ENCODE measurements at places on chromosomes 13 and 19.
A peak's percentile ranks its signal among the peaks of the same experiment; 100 is the strongest.

- no peak for DNase-seq
Observed at GRCh38 chr13:39052944-39053343, 14.7 kb downstream of the NHLRC3 start.

GRCh38 chr13:84661718-84662117, 779.4 kb upstream of the SLITRK1 start:
- no peak for DNase-seq

GRCh38 chr19:58546019-58546530, 2.2 kb downstream of the TRIM28 start:
- DNase-seq: no peak

- no peak for DNase-seq
Observed at GRCh38 chr13:82898586-82898985, 983.7 kb downstream of the SLITRK1 start.

DNA sequence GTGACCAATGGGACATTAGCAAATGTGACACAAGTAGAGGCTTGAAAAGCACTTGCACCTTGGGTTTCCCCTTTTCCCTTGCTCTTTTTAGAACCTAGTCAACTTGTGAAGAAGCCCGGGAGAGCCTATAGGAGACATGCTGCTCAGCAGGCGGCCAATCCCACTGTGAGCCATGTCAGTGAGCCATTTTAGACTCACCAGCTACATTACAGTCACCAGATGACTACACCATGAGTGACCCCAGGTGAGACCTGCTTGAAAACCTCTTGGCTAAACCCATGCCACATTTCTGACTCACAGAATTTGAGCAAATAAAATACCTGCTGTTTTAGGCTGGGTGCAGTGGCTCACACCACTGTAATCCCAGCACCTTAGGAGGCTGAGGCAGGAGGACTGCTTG, 317.5 kb downstream of the KLF12 start:
- DNase-seq: no peak

DNA sequence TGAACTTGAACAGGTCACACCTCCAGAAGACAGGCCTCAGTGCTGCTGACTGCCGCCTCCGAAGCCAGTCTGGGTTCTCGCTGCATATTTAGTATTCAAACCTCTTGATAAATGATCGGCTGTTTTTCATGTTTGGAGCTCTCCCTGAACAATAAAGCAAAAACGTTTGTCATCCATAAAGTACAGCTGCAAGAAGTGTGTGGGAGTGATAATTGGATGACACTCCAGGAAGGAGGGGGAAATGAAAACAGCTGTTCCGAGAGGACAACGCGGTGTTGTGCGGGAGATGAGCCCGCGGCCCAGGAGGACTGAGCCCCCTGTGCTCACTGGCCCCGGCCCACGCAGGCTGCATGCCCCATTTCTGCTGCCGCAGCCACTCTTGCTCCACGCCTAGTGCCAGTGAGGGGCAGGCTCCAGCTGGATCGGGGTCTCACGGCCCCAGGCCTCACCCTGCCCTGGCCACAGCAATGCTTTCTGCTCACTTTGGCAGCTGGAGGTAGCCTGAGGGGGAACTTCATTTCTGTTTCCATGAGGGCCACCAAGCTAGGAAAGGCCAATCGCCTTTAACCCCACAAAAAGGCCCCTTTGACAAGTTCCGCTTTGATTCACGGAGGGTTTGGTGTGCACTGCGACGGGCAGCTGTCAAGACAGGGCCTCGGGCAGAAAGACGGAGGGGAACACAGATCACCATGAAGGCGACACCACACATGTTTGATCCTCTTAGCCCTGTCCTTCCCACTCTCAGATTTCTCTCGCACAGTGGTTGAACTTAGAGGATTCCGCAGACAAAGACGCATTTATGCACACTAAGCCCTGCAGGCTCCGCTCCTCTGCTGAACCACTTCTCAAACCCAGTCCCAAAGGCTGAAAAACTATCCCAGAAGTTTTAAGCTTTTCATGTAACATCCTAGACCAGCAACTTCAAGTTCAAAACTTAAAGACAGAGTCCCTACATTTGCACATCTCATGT, 537.6 kb downstream of the EFNB2 start:
- DNase-seq: no peak

- no peak for DNase-seq
Observed at GRCh38 chr19:10523135-10523636, 5.9 kb upstream of the S1PR5 start.

- DNase-seq: no peak
Observed at GRCh38 chr13:110536006-110536693, 25.4 kb downstream of the RAB20 start.

DNA sequence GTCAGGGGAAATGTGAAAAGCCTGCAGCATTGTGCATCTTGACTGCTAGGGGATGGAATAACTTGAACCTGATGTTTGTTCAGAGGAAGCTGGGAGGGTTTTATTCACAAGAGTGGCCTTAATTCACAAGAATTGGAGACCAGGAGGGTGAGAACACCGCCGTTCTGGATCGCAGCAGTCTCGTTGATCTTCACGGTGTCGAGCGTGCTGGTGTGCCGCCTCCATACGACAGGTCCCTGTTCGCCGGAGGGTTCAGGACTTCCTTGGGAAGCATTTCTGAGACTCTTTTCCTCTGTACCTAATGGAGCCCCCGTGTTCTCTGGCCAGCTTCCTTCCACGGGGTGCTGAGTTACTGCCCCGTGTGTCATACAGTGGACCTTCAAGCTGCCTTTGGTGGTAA, 66.9 kb downstream of the ARHGEF7 start:
- DNase-seq: no peak

GRCh38 chr13:88112526-88112925, 441.4 kb downstream of the SLITRK5 start:
- DNase-seq: no peak

DNA sequence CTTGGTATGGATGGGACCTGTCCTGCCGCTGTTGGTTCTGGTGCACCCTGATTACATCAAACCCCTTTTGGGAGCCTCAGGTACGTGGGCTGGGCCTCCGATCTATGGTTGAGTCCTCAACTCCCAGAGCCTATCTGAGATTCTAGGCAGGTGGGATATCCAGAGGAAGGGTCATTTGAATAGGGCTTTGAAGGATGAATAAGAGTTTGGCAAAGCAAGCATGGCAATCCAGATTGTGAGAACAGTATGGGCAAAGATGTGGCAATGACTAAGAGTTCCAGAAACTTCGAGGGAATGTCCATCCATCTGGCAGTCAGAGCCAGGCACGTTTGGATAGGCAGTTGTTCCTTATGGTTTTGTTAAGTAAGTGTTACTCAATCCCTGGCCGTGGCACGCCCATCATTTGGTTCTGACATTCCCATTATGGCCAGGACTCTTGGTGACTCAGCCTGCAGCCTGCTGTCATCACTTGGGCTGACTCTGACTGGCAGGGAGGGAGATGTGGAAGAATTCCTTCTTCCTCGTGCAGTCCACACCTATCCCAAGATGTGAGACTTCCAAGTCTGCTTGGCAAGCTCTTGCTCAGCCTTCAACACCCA, 21.5 kb downstream of the CYP4F22 start:
- DNase-seq: no peak

DNA sequence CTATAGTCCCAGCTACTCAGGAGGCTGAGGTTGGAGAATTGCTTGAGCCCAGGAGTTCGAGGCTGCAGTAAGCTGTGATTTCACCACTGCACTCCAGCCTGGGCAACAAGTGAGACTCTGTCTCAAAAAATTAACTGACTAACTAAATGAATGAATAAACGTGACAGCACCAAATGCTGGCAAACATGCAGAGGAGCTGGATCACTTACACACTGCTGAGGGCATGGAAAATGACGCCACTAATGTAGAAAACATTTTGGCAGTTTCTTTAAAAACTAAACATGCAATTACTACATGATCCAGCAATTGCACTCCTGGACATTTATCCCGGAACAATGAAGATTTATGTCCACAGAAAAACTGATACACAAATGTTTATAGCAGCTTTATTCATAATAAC, 31.3 kb upstream of the GTF3A start:
- DNase-seq: no peak

DNA sequence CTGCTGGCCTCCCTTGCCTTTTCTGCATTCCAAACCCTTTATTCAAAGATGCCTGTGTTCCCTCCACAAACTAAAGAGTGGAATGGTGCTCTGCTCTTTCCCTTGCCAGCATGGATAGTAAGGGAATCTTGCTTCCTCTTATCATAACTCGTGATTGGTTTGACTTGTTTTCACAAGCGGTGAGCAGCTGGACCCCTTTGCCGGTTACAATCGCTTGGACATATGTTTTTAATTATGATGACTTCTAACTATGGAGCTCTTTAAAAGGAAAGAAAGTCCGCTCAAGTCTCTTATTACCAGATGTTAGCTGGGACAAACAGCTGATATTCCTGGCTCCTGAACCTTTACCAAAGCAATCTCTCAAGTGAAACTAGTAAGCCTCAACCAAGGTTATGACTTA, 1094.7 kb downstream of the UQCRFS1 start:
- no peak for DNase-seq

GRCh38 chr19:47492137-47492533, 8.1 kb upstream of the KPTN start:
- DNase-seq: no peak

DNA sequence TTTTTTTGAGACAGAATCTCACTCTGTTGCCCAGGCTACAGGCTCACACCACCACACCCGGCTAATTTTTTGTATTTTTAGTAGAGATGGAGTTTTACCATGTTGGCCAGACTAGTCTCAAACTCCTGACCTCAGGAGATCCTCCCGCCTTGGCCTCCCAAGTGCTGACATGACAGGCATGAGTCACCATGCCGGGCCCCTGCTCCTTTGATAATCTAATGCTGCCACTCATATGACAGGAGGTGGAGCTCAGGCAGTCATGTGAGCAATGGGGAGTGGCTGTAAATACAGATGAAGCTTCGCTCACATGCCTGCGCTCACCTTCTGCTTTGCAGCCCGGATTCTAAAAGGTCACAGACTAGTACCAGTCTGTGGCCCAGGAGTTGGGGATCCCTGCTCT, 25.1 kb downstream of the ARHGEF18 start:
- DNase-seq: no peak

GRCh38 chr13:20127562-20128458, 33.0 kb downstream of the GJA3 start:
- DNase-seq: no peak

DNA sequence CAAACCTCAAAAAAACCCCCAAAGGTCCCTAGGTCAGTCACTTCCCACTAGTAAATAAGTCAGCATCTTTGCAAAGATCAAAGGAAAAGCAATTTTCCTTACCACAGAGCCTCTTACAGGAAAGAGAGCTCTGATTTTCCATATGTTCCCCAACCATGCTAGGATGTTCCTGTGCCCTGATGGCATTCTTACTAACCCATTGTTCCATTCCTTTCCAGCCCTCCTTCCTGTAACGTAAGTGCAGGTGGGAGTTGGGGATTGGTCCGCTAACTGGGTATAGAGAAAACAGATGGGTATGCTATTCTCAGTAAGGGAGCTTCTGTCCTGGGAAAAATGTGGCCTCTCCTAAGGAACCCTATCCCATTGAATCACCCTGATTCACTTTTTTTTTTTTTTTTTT, 14.3 kb downstream of the DPRX start:
- peak; percentile 24 for DNase-seq

- DNase-seq: no peak
Observed at GRCh38 chr19:6297202-6297601, 17.4 kb upstream of the MLLT1 start.

GRCh38 chr19:18992696-18993095, 40.6 kb downstream of the SUGP2 start:
- DNase-seq: no peak

DNA sequence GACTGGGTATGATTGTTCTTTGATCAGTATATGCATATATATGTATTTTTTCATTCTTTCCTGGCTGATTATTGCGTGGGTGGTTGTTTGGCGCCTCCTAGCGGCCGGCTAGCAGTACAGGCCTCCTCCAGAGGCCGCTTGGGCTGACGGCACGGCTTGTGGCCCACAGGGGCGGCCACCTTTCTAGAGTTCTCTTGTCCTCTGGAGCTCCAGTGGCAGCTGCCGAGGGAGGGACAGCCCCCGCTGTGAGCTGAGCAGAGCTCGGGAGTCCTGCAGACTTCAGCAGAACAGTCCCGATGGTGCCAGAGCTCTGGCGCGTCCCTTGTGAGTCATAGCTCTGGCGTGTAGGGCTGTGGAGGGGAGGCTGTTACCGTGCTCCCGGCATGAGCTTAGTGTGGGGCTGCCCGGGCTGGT, 22.5 kb upstream of the ZNF429 start:
- DNase-seq: peak; percentile 32

DNA sequence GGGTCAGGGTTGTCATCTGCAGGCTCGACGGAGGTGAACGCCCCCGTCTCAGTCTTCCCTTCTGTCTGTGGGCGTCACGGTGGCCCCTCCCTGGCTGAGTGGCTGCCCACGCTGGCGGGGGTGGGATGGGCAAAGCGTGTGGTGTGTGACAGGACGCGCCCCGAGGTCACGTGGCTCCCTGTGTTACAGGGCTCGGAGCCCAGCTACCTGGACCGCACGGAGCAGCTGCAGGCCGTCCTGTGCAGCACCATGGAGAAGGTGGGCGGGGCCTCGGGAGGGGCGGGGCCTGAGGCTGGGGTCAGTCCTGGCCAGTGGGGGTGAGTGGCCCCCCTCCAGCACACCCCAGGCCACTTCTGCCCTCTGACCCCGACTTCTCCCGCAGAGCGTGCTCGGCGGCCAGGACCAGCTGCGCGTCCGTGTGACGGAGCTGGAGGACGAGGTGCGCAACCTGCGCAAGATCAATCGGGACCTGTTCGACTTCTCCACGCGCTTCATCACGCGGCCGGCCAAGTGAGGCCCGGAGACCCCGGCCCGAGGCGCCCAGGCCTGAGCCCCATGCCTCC, 6.3 kb upstream of the GRIN3B start:
- no peak for DNase-seq

GRCh38 chr13:34808649-34809048, 133.4 kb upstream of the NBEA start:
- DNase-seq: no peak

DNA sequence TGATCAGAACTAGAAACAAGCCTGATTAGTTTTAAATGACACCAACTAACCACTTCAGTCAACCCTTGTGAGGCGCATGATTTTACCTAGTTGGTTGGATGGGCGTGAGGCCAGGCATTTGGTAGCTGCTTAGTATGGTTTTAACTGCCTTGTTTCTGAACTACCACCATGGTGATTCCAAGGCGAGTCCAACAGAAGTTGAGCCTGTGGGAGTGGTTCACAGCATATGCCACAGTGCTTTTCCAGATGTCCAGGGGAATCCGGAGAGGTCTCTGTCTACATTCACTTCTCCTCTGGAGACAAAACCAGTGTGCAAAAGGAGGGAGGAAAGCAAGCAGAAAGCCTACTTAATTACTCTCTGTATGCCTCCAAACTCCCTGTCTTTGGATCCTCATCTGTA, 524.1 kb downstream of the GPC6 start:
- no peak for DNase-seq

GRCh38 chr13:87570669-87571068, 100.5 kb upstream of the SLITRK5 start:
- DNase-seq: no peak

- peak; percentile 29 for DNase-seq
Observed at GRCh38 chr13:75870397-75870903, 234.3 kb downstream of the LMO7 start.

- DNase-seq: no peak
Observed at GRCh38 chr19:29815231-29815630, 3.4 kb downstream of the CCNE1 start.
